ENCODE measurements at places on chromosomes 3 and 15.

- DNase-seq = no peak
Observed at GRCh38 chr3:46604127-46604526, 8.2 kb upstream of the FAM240A start.

- DNase-seq = no peak
Observed at GRCh38 chr3:2334921-2335320, 236.3 kb downstream of the CNTN4 start.

DNA sequence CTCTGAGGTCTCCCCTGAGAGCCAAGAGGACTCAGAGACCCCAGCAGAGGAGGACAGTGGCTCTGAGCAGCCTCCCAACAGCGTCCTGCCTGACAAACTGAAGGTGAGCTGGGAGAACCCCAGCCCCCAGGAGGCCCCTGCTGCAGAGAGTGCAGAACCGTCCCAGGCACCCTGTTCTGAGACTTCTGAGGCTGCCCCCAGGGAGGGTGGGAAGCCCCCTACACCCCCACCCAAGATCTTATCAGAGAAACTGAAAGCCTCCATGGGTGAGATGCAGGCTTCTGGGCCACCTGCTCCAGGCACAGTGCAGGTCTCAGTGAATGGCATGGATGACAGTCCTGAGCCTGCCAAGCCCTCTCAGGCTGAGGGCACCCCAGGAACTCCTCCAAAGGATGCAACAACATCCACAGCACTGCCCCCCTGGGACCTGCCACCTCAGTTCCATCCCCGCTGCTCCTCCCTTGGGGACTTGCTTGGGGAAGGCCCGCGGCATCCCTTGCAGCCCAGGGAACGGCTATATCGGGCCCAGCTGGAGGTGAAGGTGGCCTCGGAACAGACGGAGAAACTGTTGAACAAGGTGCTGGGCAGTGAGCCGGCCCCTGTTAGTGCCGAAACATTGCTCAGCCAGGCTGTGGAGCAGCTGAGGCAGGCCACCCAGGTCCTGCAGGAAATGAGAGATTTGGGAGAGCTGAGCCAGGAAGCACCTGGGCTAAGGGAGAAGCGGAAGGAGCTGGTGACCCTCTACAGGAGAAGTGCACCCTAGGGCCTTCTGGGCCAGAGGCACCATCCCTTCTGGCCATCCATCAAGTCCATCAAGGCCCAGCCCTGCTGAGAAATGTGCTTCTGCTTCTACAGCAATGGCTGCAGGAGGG is 23.6 kb downstream of the PLEKHO2 start:
- no peak for DNase-seq

- DNase-seq = no peak
Observed at GRCh38 chr3:16768014-16768413, 116.7 kb upstream of the PLCL2 start.

- no peak for DNase-seq
Observed at GRCh38 chr3:191331388-191331787, 1.1 kb upstream of the UTS2B start.

- no peak for DNase-seq
Observed at GRCh38 chr3:44848634-44849033, 13.1 kb upstream of the TMEM42 start.

- no peak for DNase-seq
Observed at GRCh38 chr3:81425198-81425868, 336.1 kb downstream of the GBE1 start.

DNA sequence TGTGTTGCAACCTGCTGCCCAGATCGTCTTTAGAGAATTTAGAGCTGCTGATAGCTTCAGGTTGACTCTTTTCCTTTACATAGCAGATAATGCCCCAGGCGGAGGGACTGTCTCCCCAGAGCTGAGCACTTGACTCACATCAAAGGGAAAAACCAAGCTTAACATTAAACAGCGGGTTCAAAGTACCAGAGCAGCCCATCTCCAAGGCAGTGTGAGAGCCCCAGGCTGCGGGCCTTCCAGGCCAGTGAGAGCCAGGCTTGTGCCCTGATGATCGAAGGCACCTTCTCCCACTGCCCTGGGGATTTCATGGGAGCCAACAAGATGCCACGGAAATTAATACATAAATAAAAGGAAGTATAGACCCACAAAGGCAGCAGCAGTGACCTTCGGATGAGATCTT is 275.6 kb downstream of the XXYLT1 start:
- DNase-seq = no peak

- DNase-seq = no peak
Observed at GRCh38 chr3:30227571-30228301, 378.7 kb upstream of the TGFBR2 start.

Data from activated CD4-positive, CD25-positive, alpha-beta regulatory T cell treated with anti-CD3 and anti-CD28 coated beads, Interleukin-2, amount 50 U/mL, for 72 hours (primary cell).